ENCODE measurements at places on chromosomes 1 and 21. TPM values are rescaled to one million over a fixed set of nuclear protein-coding genes. Genes with fewer than 3 reads are reported as not detected.

DNA sequence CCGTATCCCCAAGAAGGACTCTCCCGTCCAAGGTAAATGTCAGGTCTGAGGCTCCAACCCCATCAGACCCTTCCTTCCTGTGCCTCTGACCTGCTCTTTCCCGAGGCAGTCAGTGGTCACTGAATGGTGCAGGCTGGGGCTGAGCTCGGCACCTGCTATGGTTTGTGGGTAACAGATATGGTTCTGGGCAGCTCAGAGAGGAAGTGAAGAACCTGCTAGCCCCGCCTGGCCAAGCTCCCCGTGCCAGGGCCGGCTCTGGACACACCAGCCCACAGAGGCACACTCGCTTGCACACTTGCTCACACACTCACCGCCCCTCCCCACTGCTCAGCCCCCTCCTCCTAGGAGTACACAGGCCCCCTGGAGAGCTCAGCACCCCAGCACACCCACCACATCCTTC, 16.4 kb downstream of the NCMAP start:
- DNase-seq, result no peak

DNA sequence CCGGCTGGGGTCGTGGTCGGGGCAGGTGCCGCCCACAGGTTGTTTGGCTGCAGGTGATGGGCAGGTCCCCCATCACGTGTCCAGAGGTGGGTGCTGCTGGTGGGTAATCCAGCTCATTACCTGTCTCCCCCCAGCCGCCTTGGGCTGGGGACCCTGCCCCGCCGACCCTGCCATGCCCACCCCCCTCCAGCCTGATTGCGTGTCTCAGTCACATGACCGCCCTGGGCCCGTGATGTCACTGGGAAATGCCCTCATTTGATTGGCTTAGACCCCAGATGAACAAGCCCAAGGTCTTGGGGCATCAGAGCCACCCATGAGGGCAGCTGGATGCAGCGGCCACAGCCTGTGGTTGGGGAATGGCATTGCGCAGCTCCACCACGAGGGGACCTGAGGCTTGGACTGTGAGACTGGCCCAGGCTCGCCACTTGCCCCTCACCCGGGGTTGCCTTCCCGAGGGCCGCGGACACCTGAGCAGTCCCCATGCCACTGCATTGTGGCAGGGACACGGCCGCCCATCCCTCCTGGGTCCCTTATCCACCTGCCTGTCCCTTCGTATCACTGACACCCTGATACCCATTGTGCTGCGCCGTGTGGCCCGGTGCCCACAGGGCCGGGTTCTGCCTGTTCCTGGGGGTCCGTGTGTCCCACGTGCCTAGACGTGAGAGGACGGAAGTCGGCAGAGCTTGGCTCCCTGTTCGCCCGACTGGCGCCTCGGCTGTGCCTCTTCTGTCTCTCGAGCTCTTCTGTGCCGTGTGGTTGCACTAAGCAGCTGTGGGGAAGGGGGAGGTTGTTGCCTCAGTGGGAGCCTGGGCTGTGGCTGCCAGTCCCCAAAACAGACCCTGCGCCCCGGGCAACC, 68.0 kb downstream of the FAAP20 start:
- no peak for DNase-seq

GRCh38 chr1:95852483-95853070, 618.6 kb downstream of the RWDD3 start:
- no peak for DNase-seq

- no peak for DNase-seq
Measured at GRCh38 chr1:218068241-218068640, 216.9 kb upstream of the RRP15 start.

GRCh38 chr1:152999818-153000217, 1.7 kb upstream of the SPRR3 start:
- DNase-seq, result no peak

- DNase-seq, result peak; percentile 85
Measured at GRCh38 chr1:168408884-168409283, 128.2 kb downstream of the TBX19 start.

GRCh38 chr1:8473121-8473875, 155.4 kb downstream of the SLC45A1 start:
- no peak for DNase-seq

- no peak for DNase-seq
Measured at GRCh38 chr1:67676946-67677345, 8.1 kb upstream of the GADD45A start.

GRCh38 chr1:204426035-204426436, 14.4 kb upstream of the PPP1R15B start:
- peak; percentile 74 for DNase-seq

- no peak for DNase-seq
Measured at GRCh38 chr1:29829448-29830344, 593.4 kb downstream of the PTPRU start.

DNA sequence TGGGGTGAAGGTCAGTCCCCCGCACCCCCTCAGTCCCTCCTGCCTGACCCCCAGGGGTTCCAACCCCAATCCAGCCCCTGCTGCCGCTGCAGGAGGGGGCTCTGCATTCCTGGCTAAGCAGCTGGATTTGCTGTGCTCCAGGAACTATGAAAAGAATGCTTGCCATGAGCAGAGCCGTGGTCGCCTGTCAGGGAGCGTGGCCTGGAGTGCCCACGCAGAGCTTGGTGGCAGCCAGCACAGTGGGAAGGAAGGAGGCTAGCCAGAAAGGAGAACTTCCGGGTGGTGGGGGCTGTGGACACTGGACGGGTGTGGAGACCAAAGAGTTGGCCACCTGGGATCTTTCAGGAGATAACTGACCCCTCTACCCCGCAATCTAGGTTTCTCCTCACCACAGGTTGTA, 5.6 kb downstream of the COL8A2 start:
- DNase-seq, result no peak

DNA sequence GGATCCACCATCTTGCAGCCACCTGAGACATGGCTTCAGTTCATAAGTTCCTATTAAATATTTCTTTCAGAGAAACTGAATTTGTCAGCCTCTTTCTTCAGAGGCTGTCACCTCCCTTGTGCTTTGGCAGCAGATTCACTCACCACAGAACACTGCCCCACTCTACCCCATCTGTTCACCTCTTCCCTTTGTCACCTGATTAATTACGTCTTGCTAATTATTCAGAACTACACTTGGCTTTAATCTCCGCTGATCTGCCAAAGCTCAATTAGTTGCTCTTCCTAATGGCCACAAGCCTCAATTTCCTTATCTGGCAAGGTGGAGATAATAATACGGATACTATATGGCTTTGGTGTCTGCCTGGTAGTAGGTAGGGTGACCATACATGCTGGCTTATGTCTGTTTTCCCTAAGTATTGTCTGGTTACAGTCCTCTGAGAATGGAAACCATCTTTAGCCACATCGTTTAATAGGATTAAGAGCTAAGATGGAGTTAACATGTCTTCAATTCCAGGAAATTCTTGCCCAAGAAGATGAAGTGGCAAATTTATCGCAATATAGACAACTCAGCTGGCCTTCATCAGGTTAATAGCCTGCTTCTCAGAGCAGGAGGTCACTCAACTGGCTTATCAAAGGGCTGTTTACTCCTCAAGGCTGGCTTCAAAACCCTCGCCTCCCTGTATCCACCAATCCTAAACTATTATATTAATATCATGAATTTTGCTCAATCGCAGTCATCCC, 58.2 kb upstream of the ADAR start:
- no peak for DNase-seq

DNA sequence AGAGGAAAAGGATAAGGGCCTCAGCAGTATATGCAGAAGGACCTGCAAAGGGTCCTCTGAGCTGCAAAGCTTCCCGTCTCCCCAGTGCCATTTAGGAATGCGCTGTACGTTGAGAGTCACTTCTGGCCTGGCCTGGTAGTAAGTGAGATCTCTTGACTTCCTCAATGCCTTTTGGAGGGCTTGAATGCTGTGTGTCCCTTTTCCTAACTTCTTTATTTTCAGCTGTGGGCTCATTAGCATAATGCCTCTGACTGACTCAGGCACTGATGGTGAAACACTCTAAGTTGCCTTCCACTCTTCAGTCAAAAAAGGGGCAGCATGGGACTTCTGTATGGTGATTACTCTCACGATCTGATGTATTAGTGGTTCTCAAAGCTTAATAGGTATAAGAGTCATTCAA, 49.9 kb downstream of the XCL1 start:
- DNase-seq, result no peak

- no peak for DNase-seq
Measured at GRCh38 chr1:17833661-17834501, 78.7 kb downstream of the ACTL8 start.

DNA sequence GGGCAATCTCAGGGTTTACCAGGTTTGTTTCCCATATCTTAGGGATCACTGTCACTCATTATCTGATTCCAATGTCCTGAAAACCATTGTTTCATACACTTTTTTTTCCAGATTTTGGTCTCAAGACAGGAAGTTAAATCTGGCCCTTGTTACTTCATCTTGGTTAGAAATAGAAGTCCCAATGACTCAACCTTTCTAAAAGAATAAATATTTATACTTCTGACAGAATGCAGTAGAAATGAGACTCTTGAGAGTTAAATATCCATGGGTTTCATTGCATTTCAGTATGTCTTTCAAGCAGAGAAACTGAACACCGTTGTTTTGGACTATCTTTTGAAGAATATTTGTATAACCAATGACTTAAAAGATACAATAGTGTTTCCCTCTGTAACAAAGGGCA, 19.8 kb upstream of the VCAM1 start:
- no peak for DNase-seq

DNA sequence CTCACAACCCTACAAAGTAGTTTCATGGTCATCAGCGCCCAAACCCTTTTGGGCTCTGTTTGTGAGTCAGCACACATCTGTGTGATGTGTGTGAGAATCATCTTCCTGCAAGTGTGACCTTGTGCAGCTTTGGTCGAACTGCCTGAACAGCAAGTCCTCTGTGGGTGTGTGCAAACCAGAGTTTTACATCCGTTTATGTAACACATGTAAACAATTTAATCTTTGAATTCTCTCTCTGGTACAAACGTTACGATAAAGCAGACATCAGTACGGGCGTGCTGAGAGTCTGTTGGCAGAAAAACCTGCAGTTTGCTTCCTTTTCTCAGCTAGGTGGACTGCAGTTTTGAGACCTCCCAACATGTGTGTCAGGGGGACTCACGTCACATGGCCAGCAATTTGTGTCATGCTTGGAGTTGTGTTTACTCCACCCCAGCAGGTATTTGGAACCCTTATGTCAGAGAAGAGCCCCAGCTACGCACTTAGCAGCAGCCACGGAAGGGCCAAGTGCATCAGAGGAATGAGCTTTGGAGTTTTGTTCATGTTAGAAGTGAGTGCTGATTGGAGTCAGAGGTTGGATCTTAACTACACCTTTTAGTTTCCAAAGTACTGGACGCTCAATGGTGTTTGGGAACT, 230.8 kb downstream of the PAPPA2 start:
- no peak for DNase-seq

Gene KLF17
- not detected for total RNA-seq

Gene DSTYK
- total RNA-seq, result 8.8 TPM

Gene C1QC
- total RNA-seq, result not detected

Gene F13B
- not detected for total RNA-seq

Gene SIM2
- total RNA-seq, result not detected

Gene ENTREP3
- total RNA-seq, result 23.6 TPM

Gene OR2G6
- not detected for total RNA-seq

Gene LELP1
- total RNA-seq, result not detected

Gene CHRNB2
- 0.07 TPM for total RNA-seq

Gene TMCC2
- total RNA-seq, result 1.8 TPM

All from foreskin keratinocyte (primary cell).